Astrocyte (in vitro differentiated cells and primary cell): ENCODE measurements at places on chromosomes 12 and 14. TPM values are rescaled to one million over a fixed set of nuclear protein-coding genes. Genes with fewer than 3 reads are reported as not detected.

The C3AR1 gene
- total RNA-seq = 7.1 and 8.3 TPM in 2 replicates

DNA sequence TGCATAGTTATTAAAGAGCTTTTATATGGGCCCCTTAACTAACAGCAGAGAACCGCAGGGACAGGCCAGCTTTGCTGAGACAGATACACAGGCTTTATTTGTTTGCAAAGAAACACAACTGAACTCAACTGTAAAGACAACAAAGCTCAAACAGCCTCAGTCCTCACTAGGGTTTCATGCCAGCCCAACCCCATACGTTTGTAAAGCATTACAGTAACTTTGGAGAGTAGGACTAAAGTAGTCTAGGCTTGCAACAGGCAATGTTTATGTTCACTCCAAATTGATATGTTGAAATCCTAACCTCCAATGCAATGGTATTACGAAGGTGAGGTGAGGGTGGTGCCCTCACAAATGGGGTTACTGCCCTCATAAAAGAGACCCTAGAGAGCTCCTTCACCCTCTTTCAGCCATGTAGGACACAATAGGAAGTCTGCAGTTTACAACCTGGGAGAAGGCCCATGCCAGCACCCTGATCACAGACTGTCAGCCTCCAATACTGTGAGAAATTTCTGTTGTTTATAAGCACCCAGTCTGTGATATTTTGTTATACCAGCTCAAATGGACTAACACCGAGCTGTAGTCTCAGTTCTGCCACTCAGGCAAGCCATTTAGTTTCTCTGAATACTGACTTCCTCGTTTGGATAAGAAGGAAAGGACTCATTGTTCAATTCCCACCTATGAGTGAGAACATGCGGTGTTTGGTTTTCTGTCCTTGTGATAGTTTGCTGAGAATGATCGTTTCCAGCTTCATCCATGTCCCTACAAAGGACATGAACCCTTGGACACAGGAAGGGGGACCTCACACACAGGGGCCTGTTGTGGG lies 35.2 kb downstream of the PPM1H start:
- DNase-seq = no peak
- no peaks in the 10 kb centered on the region for H3K36me3 ChIP-seq
- H3K4me3 ChIP-seq = no peak overlapping the region
- no peaks in the 10 kb centered on the region for H3K27me3 ChIP-seq

DNA sequence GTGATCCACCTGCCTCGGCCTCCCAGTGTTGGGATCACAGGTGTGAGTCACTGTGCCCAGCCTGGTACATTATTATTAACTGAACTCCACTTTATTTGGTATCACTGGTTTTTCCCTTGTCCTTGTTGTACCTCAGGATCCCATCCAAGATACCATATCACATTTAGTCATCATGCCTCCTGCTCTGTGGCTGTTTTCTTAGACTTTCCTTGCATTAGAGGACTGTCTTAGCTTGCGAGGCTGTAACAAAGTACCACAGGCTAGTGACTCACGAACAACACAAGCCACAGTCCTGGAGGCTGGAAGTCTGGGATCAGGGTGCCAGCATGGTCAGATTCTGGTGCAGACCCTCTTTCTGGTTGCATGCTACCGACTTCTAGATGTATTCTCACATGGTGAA lies 12.2 kb downstream of the KLC1 start:
- no peak overlapping the region for H3K4me3 ChIP-seq
- H3K27me3 ChIP-seq = no peaks in the 10 kb centered on the region
- peak; percentile 83 for DNase-seq

- H3K27me3 ChIP-seq = no peaks in the 10 kb centered on the region
- no peak overlapping the region for H3K4me3 ChIP-seq
- no peak overlapping the region for H3K27ac ChIP-seq
- H3K4me1 ChIP-seq = no peaks in the 10 kb centered on the region
- no peaks in the 10 kb centered on the region for H3K36me3 ChIP-seq
These were observed 15.9 kb downstream of the EIF2S3B start for GRCh38 chr12:10521555-10521954.
